ENCODE measurements at places on chromosomes 1 and 21.

DNA sequence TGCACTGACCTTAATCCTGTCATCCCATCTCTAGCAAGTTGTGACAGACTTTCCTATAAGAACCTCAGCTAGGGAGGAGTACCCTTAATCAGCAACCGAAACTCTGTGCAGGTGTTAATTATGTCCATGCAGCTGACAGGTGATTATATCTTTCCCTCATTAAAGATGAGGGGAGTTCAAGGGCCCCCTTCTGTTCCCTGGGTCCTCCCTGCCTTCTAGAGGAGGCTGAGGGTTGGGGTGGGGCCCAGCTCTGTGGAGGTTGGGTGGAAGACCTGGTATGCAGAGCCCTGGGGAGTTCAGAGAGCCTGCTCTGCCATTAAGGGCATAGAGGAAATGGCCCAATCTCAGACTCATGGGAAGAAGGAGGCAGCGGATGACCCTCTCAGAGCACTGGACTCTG, 35.6 kb upstream of the CRNN start:
- DNase-seq: no peak

DNA sequence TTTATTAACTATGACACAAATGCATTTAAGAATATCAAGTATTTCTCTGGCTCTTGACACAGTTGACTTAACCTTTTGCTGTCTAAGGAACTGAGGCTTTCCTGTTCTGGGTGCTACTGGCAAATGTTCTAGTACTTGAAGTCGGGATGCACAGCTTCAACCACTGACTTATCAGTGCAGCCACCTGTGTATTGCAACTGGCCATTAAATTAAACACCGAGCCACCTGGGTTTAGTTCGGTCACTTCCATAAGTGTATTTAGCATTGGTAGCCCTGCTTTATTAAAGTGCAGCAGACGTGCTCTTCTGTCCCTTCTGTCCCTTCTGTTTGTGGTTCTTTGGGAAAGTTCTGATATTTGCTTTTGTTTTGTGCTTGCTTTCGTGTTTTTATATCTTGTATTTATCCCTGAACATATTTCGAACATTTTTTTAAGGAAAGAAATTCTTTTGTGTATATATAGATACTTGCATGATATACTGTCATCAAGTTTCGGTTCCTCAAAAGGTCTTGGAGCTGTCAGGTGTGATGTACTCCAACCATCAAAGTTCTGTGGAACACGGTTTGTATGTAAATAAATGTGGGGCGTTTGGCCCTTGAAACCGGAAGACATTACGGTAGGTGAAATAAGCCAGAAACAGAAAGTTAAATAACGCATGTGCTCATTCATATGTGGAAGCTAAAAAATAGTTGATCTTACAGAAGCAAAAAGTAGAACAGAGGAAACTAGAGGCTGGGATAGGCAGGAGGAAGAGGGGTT, 297.9 kb upstream of the GREM2 start:
- no peak for DNase-seq

GRCh38 chr1:78038071-78038470, 7.7 kb upstream of the GIPC2 start:
- no peak for DNase-seq

DNA sequence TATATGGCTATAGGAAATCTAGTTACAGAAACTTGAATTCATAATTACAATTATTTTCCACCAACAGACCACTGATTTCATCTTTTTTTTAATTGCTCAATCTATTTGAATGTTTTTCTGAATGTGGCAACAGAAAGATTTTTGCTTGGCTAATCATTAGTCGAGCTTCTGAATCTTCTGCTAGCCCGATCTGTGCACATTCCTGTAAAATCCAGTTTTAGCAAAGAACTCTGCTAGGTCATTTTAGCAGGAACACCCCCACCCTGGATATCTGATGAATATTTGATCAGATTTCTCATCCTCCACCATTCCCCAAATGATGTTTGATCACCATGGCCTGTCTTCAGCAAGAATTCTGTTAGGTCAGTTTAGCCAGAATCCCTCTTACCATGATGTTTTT, 176.3 kb downstream of the LEPR start:
- no peak for DNase-seq

- DNase-seq: no peak
Observed at GRCh38 chr1:30677471-30677870, 45.9 kb downstream of the MATN1 start.

GRCh38 chr1:191065771-191066170, 588.1 kb upstream of the BRINP3 start:
- DNase-seq: no peak

GRCh38 chr1:193538003-193538354, 351.6 kb upstream of the B3GALT2 start:
- no peak for DNase-seq

DNA sequence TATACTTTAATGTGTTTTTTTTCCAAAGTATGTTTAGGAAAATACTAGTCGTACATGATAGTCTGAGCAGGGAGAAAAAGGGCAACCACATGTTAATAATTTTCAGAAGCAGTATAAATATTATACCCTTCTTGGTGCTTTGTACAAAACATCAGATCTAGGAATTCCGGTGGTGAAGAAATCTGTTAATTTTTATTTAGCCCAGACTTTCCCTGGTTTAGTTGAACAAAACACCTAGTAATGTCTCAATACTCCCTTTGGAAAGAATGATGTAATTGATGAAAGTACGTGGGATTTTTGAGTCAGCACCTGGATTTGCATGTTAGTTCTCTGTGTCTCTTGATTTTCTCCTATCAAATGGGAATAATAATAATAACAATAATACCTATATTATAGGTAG, 38.4 kb upstream of the KCNK2 start:
- DNase-seq: no peak

DNA sequence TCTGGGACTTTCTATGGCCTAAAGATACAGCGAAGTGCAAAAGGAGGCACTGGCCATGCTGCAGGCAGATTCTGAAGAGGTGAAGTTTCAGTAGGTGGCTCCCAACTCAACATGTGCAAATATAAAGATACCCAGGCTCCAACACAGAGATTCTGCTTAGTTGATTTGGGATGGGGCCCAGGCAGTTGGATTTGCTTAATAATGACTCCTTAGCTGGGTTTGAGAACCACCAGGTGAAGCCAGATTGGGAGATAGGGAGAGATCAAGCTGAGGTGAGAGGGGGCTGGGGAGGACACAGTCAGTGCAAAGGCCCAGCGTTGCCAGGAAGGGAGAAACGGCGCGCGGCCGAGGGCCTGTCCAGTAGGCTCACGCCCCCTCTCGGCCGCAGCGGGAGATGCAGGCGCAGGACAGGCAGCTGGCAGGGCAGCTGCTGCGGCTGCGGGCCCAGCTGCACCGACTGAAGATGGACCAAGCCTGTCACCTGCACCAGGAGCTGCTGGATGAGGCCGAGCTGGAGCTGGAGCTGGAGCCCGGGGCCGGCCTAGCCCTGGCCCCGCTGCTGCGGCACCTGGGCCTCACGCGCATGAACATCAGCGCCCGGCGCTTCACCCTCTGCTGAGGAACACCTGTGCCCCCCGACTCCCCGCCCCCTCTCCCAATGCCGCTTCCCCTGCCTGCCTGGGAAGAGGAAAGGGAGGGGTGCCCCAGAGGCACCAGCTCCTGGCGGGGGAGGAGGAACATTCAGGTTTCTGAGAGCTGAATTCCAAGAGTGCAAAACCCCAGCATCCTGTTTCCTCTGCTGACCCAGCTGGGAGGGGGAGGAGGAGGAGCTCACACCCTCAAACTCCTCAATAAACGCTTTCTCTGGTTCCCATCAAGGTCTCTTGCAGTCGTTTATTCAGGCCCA, 1.2 kb downstream of the FAM167B start:
- DNase-seq: no peak

DNA sequence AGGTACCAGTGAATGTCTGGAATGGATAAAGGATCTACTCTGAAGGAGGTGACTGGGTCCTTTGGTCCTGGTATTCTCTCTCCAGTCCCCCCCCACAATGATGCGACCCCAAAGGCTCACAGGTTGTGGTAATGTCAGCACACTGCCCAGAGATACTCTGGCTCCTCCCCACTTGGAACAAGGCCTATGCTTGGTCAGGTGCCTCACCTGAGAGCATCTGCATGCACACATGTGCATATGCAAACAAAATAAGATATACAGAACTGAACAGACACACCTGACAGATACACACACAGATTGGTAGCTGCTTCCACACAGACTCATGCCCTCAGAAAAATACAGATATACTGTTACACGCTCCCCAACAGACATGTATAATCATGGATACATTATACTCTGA, 33.5 kb downstream of the DMAP1 start:
- DNase-seq: no peak

DNA sequence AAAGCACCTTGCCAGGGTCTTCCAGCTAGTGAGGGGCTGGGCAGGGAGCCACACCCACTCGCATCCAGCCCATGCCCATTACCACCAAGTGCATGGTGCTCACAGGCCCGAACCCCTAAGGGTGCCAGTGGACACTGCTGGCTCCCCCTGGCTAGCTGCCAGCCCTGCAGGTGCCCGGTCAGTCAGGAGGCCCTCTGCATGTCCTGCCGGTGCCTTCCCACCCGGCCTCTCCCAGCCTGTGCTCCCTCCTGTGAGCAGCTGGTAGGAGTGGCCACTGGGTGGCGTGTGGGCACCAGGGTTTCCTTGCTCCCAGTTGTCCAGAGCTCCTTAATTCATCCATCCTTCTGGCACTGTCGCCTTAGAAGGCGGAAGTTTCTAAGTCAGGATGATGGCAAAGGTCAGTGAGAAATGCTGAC, 33.4 kb downstream of the QSOX1 start:
- DNase-seq: peak; percentile 21

DNA sequence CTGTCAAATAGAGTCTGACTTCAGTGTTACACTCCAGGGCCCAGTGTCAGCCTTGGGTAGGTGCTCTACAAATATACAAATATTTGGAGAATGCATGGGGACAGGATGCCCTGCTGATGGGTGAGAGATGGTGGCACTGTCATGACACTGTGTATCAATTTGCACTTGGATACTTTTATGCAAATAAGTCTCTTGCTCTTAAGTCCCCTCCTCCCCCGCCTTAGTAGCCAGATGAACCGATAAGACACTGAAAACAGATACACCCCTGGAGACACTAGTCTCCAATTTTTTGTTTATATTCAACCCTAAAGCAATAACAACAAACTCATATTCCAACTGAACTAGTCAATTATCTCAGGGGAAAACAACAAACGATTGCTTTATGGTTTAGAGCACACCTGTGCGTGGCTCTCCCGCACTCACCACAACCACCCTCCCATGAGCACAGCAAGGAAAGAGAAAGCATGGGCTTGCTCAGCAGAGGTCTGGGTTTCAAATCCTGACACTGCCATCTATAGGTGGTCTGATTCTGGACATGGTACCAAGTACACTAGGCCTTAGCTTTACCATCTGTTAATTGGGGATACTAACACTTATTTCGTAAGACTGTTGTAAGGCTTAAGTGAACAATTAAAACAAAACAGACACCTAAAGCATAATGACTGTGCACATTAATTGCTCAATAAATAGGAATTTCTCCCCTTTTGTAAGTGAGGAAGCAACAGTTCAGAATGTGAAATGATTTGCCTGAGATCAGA, 50.3 kb downstream of the HIVEP3 start:
- no peak for DNase-seq

DNA sequence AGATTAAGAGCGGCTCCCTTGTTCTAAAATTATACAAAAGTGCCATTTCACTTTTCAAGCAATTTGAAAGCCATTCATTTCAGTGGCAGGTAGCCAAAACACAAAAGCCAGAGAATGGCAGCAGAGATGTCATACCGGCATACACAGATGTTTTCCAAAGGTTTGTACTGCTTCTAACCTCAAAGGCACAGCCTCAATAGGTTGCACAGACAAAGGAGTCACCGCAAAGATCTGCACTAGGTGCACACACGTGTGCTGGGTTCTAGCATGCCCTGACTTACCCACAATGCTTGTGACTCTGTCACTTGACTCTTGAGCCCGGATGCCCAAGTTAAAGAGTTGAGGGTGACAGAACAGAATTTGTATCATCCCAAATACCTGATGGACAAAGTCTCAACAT, 448.9 kb upstream of the ADGRL2 start:
- DNase-seq: no peak

- no peak for DNase-seq
Observed at GRCh38 chr1:230066031-230066430, 1.0 kb upstream of the GALNT2 start.

DNA sequence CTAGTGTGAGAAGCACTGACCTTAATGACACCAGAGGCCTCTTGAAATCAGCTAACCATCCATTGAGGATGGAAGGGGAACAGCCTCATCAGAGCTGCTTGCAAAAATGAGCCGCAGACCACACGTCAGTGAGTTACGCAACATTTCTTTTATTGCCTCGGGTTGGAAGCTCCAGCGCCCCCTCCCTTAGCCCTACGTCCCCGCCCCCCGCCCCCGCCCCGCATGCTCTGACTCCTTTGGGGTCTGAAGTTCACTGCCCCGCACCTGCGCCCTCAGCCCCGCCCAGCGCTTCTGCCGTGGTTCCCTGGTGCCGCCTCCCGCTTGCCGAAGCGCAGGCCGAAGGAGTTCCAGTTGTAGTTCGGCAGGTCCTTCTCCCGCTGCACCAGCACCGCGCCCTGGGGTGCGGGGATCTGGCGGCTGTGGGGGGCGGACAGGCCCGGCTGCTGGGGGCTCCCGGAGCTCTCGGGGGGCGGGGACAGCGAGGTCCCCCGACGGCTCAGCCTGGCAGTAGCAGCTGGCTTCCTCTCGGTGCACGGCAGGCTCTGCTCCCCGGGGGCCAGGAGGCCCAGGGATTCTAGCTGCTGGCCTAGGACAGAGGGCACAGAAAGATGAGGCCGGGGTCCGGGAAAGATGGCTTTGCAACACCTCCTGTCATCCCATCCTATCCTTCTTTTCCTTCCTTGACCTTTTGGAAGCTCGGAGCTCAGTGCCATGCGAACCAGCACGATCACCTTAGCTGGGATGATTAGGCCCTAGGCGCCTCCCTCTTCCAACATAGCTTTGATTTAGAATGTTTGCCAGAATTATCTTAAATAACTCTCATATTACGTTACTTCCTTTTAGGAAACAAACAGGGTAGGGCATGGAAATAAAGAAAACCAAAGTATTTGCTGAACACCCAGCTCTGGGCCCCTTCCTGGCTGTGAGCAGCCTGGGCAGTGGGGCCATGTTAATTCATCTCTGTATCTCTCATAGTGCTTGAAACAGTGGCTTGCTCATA, 5.8 kb downstream of the KISS1 start:
- DNase-seq: peak; percentile 26

- DNase-seq: no peak
Observed at GRCh38 chr1:6205849-6206519, at the start of gene RNF207. RNF207 (plus strand) TSS chr1:6206119; CDS start chr1:6206536, 417 bp downstream.

DNA sequence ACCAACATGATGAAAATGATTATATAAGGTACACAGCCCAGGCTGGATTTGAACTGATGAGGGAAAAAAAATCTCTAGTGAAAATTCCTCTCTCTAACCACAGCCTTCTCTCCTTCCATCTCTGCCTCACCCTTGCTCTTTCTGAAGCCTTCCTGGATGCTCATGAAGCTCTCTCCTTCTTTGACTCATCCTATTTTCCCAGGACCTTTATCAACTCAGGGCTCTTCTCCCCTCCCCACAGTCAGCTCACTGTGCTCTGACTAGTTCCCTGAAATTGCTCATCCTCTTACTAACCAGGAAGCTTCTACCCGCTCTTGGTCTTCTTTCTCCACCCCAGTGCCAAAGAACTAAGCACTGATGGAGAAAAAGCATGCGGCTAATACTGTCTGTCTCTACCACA, 46.4 kb upstream of the ERG start:
- DNase-seq: peak; percentile 78
